ENCODE measurements at places on chromosomes 11 and 22.

DNA sequence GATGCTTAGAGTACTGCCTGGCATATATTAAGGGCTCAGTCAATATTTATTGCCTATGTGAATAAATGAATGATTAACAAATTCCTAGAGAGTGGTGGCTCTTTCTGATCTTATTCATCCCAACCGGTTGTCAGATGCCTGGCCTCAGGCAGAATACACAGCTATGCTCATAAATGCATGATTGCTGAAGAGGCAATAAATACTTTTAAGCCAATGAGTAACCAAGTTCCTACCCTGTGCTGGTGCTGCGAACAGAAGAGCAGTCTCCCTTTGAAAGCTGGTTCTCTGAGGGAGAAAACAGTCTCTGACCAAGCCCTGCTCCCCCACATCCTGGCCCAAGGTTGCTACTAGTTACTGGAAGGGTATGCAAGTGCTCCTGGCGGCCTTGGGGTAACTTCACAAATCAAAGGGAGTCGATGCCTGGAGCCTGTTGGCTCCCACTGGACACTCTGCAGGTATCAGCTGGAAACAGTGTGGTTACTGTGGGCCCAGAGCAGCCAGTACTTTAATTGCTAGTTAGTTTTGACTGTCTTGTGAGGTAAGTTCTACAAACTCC lies 2.8 kb downstream of the USH1C start:
- DNase-seq: no peak

GRCh38 chr22:32600147-32600546 lies 125.5 kb downstream of the FBXO7 start:
- no peak for DNase-seq

DNA sequence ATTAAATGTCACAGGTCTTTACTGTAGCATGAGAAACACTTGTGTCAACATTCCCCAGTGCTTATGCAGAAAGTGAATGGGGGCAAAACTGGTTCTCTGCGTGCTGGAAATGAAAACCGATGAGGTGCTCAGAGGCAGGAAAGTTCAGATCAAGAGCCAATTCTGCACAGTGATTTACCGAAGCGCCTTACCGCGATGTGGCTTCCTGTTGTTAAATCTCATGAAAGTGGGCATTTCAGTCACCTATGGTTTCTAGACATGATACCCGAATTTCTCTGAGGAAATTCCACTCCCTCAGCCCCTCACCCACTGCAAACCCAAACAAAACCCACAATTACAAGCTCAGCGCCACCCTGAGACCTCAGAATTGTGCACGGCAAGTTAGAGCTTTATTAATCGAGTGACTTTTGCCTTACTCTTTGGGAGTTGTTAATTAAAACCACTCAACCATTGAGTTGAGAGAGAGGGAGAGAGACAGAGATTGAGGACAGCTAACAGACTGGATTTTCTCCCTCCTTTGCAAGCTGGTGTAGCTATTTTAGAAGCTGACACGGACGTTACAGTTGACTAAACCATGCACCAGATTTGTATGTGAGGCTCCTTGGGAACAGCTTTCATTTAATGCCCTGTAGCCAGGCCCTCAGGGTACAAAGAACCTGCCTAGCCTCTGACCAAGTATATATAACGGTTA lies 196.4 kb downstream of the DBX1 start:
- no peak for DNase-seq

GRCh38 chr11:67371189-67371910 lies 2.0 kb downstream of the CLCF1 start:
- no peak for DNase-seq

GRCh38 chr11:6943131-6943530 lies 16.9 kb downstream of the ZNF215 start:
- no peak for DNase-seq

Data from stimulated activated CD4-positive, alpha-beta T cell treated with anti-CD3 and anti-CD28 coated beads, Interleukin-1b, Interleukin-23, amount 100 ng/mL, for 4 hours (primary cell).